ENCODE measurements at places on chromosomes 13 and 19.

- DNase-seq, result no peak
Measured at GRCh38 chr13:22497991-22498780, 682.6 kb upstream of the SGCG start.

- no peak for DNase-seq
Measured at GRCh38 chr19:46019270-46019669, 3.6 kb downstream of the PGLYRP1 start.

DNA sequence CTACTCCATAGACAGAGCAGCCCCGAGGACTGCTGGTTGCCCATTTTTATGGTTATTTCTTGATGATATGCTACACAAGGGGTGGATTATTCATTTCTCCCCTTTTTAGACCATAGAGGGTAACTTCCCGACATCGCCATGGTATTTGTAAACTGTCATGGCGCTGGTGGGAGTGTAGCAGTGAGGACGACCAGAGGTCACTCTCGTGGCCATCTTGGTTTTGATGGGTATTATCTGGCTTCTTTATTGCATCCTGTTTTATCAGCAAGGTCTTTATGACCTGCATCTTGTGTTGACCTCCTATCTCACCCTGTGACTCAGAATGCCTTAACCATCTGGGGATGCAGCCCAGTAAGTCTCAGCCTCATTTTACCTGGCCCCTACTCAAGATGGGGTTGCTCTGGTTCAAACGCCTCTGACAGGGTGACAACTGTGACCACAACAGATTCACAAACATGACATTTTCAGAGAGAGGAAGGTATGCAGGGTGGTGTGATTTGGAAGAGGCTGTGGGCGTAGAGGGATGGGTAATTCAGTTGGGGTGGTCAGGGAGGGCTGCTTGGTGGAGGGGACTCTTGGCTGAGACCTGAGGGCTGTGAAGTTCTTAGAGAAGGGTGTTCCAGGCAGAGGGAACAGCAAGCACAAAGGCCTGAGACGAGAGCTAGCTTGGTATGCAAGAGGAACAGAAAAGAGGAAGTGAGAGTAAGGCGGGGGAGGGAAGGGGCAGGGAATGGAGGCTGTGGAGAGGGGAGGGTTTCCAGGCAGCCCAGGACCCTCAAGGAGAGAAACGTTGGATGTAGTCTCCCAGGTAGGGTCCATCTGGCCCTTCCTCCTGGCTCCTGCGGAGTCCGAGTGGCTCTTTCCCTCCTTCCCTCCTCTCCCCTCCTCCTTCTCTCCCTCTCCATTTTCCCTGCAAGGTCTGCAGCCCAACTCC lies 23.5 kb downstream of the FAM187B start:
- no peak for DNase-seq

GRCh38 chr13:90995614-90996013 lies 351.9 kb upstream of the MIR17HG start:
- DNase-seq, result no peak

- DNase-seq, result no peak
Measured at GRCh38 chr13:102721800-102722231, 27.0 kb upstream of the METTL21C start.

Data from effector memory CD4-positive, alpha-beta T cell (primary cell).